ENCODE measurements at places on chromosomes 2 and 18.

GRCh38 chr2:136386046-136386445 is 268.1 kb upstream of the CXCR4 start:
- no peak for DNase-seq

DNA sequence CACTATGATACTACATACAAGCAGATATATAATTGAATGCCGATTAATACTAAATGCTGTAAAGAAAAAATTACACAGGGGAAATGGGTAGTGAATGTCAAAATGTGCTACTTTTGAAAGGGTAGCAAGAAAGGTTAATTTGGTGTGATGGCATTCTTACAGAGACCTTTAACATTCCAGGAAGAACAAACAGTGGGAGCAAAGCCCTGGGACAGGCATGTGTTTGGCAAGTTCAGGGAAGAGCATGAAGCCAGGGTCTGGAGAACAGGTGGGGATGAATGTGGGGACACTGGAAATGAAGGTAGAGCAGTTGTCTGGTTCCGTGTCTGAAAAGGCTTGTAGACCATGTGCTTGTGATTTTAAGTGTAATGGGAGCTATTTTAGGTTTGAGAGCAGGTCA is 82.2 kb upstream of the CYTIP start:
- DNase-seq: no peak

DNA sequence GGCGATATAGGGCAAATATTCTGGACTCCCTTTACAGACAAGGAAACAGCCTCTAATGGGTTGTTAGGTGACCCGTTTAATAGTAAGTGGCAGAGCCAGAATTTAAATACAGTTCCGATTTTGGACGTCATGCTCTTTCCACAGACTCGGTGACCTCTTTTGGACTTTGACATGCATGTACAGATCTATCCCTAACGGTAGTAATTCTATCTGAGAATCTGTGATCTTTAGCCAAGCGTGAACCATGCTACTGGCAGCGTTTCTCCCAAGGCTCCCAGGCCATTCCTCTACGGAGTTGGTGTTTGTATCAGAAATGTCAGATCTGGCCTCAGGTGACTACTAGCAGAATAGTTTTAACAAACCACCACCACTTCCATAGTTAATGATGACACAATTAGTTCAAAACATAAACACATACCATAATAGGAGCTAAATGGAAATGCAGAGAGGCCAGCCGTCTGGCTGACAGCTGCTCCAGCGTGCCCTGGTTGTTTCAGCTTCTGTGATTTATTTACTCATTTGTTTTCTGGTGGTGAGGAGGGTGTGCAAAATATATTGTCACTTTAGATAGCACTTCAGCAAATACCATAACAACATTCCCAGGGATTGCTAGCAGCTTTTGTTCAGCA is 304.6 kb upstream of the LYPD1 start:
- no peak for DNase-seq

- DNase-seq: no peak
Observed at GRCh38 chr2:72154386-72154975, 6.8 kb upstream of the CYP26B1 start.

DNA sequence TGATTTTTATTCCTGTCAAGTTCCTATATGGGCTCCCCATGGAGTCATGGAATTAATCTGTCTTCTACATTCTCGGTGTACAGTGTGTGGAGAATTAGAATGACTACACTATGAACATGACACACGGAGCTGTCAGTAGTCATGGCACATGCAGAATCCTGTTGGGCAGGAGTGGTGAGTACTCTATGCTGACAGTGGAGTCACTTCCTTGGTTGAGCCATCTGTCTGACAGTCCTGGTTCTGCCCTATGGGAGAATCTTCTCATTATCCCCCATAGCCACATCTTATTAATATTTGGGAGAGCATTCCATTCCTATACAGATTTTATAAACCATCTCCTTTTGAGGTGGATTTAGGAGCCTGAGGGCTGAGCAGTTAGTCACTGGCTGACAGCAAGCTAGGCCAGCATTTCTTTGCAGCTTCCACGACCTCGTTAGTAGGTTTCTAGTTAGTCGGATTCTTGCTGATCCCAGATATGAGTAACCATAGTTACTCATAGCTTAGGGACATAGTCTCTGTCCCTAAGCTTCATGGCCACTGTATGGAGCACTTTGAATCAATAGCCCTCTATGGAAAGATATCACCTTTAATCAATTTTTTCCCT is 90.6 kb downstream of the MDH1 start:
- no peak for DNase-seq
